Tongue (tissue), 3 donors: ENCODE measurements at places on chromosomes 6 and 20. TPM values are rescaled to one million over a fixed set of nuclear protein-coding genes. Genes with fewer than 3 reads are reported as not detected.

The KHDC1L gene
- not detected for total RNA-seq

The TMEM151B gene
- total RNA-seq: under 0.01 TPM

The RAET1L gene
- total RNA-seq: 3.3 TPM

The TFAP2C gene
- total RNA-seq: 9.2 TPM
